NCI-H1694 (cell line): ENCODE measurements at places on chromosomes 6 and 20.

- no peak for DNase-seq
Observed at GRCh38 chr20:16747291-16747811, 807 bp upstream of the OTOR start.

DNA sequence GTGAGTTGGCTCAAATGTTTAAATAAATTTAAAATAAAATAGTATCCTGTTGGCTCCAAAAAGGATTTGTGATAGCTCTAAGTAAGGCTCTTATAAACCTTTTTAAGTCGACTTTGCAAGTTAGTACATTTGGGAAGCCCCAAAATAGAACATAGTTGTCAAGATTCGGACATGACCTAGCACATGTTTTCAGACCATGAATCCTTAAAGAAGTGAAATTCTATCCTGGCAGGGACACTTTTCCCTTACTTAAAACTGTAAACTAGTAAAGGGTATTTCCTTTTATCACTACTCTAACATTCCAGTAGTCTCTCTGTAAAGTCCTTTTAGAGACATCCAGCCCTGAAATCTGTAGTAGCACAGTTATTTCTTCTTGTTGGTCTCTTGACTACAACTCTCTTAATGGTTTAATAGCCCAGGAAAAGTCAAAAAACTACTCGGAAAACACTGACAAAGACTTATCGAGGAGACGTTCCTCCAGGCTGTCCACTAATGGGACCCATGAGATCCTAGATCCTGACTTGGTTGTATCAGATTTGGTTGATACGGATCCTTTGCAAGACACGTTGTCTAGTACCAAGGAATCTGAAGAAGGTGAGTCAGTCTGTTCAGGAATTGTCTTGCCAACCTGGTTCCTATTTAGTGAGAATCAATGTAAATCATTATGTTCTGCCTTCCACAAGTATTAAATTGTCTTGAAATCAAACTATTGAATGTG lies 83.6 kb downstream of the SCAND1 start:
- DNase-seq = no peak

DNA sequence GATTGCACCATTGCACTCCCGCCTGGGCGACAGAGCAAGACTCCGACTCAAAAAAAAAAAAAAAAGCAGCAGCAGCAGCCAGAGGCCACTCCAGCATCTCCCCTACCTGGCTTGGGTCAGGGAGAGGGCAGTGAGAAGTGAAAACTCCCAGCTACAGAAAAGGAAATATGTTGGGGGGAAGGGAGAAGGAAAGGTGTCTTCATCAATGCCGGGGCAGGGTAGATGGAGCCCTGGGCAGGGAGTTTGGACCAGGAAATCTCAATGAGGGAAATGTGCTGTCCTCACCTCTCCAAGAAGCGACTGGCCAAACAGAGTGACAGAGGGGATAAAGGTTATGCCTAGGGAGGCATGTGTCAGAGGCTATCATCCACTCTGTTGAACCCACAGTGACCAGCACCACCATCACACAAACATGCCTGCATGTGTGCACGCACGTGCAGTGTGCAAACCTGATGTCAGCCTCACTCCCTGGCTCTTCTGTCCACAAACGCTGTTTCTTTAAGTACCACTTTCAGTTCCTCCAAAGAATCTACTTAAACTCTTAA lies 887 bp upstream of the AIF1 start:
- no peak for DNase-seq

- DNase-seq = no peak
Observed at GRCh38 chr20:62947532-62948300, 4.8 kb upstream of the SLC17A9 start.

DNA sequence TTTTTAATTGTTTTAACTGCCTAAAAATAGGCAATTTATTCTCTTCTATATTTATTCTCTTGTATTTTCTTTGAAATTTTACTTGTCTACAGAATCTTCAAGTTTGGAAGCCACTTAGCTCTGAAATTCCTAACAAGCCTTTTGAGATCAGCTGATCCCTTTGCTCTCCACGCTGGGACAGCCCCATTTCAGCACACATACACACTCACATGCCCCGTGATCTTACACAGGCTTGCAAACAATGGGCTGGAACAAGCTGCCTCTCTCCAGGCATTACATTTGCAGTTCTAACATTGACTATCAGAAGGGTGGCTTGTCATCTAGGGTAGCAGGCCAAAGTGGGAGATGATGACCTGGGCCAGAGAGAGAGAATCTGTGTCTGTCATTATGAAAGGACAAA lies 62.1 kb upstream of the RAB32 start:
- DNase-seq = no peak

- DNase-seq = no peak
Observed at GRCh38 chr6:104973404-104973803, 16.5 kb downstream of the LIN28B start.

DNA sequence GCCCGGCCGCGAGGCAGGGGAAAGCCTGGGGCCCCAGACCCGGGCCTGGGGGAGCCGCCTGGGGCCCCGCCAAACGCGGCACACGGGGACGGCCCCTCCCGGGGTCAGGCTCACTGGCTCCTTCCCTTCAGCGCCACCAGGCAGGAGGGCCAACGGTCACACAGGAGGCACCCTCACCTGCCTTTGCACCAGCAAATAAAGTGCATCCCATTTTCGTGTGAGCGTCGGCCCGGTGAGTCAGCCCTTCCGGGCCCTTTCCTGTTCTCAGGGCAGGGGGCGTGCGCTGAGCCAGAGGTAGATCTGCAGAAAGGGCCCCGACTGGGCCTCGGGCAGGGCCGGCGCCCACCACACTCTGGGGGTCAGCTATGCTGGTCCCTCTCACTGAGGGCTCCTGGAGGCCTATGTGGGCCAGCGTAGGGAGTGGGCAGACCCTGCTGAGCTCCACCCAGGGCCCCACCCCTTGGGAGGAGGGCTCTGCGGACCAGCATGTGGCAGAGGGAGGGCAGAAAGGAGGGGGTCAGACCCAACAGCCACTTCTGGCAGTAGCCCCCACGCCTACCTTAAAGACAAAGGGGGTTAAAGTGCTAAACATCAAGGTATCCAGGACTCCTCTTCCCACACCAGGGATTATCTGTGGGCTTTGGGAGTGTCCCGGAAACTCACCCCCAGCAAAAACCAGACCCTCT lies 931 bp upstream of the UCKL1 start:
- DNase-seq = peak; percentile 26

- DNase-seq = no peak
Observed at GRCh38 chr6:100305209-100305869, 159.4 kb downstream of the SIM1 start.

DNA sequence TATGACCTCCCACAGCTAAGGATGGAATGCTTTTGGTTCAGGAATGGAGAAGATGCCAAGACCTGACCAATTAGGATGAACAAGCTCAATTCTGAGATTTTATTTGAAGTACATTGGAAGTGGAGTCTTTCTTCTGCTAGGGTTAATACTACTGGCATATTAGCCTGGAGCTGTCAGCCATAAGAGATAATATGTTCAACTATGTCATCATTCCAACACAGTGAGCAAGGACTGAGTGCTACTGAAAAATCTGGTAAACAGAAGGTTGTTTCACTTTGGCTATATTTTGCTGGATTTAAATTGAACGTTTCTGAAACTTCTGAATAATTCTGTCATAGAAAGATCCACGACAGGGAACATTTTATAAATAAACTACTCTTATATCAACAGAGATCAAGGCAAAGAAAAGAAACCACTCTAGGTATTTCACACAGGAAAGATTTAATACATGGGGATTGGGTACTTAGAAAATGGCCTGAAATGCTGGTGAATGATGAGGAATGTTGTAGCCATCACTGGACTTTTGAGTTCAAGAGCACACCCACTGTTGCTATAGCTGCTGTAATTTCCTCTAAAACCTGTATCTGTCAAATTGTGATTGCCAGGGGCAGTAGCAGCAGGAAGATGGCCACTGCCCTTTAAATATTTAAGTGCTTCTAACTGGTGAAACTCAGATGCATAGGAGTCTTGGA lies 200.5 kb downstream of the PLCB4 start:
- DNase-seq = no peak

- no peak for DNase-seq
Observed at GRCh38 chr6:29517728-29518440, 30.1 kb upstream of the MAS1L start.

DNA sequence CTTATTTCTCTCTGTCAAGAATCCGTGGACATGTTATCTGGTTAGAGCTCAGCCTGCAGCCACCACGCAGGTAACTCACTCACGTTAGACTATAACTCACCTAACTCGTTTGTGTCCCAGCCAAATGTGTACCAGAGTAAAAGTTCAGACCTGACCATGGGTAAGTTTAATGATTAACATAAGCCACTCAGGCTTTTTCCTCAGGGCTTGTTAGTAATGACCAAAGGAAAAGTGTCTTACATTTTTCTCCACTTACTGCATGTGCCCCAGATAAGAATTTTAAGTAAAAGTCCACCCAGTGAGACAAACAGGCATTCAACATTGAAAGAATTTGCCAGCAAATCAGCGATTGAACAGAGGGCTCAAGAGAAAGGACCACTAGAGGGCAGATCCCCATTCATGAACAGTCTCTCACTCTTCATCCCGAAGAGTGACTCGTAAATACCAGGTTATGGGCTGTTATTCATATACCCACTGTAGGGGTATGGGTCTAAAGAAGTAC lies at the start of gene PKHD1:
TSS of gene PKHD1 (minus strand) at position 116 of the 502 bp plus-strand sequence. CDS start 2,680 bp downstream, outside the sequence.
- DNase-seq = no peak

DNA sequence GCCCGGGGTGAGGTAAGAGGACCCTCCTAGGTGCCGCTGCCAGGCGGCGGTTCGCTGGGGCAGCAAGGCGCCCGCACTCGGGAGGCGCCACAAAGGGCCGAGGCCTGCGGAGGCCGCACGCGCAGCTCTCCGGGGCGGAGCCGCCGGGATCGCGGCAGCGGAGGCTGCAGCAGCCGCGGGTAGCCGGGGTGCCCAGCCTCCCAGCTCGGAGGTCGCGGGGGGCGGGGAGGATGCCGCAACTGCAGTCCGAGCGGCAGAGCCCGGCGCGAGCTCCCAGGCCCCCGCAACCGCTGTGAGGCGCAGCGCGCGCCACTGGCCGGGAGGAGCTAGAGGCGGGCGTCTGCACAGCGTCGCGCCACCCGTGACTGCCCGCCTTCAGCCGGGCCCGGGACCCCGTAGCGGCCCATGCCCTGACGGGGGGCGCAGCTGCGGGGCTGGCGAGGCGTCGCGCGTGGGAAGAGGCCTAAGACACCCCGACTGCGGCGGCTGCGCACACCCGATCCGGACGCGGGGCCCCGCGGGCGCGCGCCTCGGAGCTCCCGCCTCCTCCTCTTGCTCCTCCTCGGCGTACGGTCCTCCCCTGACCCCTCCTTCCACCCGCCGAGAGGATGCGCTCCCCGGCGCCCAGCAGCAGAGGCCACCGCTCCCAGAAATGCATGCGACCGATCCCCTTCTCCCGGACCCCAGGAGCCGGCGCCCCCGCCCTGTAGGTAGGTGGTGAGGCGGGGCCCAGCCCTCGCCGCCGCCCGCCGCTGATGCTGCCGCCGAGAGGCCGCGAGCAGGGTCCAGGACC lies at the start of gene NCOA7:
TSS of gene NCOA7 (plus strand) at position 603 of the 793 bp plus-strand sequence. CDS start 24,395 bp downstream, outside the sequence.
- peak; percentile 20 for DNase-seq

- no peak for DNase-seq
Observed at GRCh38 chr20:50810842-50811241, 16.0 kb downstream of the BCAS4 start.
